Naive thymus-derived CD4-positive, alpha-beta T cell (primary cell): ENCODE measurements at places on chromosomes 7 and 10.

DNA sequence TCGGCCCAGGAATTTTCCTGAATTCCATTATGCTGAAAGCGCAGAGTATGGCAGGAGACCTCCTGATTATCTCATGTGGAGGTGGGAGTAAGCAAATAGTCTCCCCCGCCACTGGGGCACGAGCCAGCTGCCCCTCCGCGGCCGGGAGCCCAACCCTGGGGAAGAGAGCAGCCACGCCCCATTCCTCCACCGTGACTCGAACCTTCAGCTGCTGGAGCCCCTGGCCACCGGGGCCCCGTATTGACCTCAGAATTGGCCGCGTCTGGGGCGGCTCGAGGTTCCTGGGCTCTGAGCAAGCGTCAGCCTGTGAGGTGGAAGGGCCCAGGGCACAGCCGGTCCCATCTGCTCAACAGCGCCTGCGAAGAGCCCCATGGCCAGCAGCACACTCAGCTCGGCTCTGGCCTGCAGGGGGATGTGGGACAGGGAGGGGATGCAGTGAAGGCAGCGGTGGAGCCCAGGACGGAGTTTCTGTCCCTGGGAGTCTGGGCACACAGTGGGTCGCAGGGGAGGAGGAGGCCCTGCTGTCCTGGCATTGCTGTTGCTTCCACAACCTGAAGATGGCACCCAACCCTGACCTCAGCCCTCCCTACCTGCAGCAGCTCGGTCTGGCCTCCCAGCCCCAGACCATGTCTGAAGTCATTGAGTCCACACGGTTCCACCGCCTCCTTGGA lies 97.8 kb downstream of the CHST15 start:
- H3K36me3 ChIP-seq, result no peaks in the 10 kb centered on the region
- peak; percentile 23 for DNase-seq
- peaks cover 9% of the 10 kb centered on the region for H3K4me1 ChIP-seq
- no peak overlapping the region for H3K4me3 ChIP-seq

GRCh38 chr7:154950960-154951359 lies 52.0 kb downstream of the PAXIP1 start:
- no peak overlapping the region for H3K27ac ChIP-seq
- H3K4me1 ChIP-seq, result no peaks in the 10 kb centered on the region
- H3K36me3 ChIP-seq, result peaks cover 10% of the 10 kb centered on the region
- H3K4me3 ChIP-seq, result no peak overlapping the region

DNA sequence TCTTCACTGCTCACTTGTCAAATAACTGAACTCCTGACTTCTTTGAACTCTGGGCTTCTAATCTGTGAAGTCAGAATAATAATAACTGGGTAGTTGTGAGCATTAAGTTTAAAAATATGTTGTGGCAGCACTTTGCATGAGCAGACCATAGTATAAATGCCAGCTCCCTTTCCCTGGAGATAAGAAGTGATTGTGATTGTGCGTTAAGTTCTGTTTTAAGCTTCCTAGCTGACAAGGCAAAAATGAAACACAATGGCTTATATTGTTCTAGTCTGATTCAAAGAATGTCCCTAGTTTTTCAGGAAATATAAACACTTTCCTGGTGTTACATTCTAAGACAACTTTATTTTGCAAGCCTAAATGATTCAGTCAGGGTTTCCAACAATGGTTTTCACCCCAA lies 61.8 kb downstream of the PTPRE start:
- no peak overlapping the region for H3K27ac ChIP-seq
- no peaks in the 10 kb centered on the region for H3K36me3 ChIP-seq
- H3K27me3 ChIP-seq, result no peaks in the 10 kb centered on the region
- no peak for DNase-seq
- no peak overlapping the region for H3K4me3 ChIP-seq

DNA sequence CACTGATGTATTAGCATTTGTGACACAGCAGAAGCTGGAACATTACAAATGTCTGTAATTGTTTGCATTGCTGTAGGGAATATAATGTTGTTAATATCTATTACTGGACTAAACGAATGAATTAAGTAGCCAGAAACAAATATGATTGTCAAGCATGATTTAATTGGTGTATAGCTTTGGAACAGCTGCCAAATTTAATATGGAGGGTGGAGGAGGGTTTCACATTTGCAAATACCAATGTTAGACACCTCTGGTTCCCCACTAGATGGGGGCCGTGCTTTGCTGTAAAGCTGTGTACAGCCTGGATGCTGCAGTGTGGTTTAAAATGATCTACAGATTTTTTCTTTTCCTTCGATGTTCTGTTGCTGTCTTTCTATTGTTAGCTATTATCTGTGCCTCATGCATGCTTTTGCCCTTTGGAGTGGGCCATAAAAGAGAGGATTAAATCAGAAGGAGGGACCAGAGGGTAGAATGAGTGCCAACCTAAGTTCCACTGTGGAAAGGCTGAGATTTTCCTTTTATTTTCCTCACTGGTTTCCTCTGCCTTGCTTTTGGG lies 23.1 kb downstream of the DNAJB9 start:
- no peaks in the 10 kb centered on the region for H3K36me3 ChIP-seq
- H3K27me3 ChIP-seq, result no peaks in the 10 kb centered on the region
- no peak overlapping the region for H3K4me3 ChIP-seq
- no peak for DNase-seq
- no peaks in the 10 kb centered on the region for H3K4me1 ChIP-seq
- no peak overlapping the region for H3K27ac ChIP-seq
